ENCODE measurements at places on chromosomes 13 and 19. TPM values are rescaled to one million over a fixed set of nuclear protein-coding genes. Genes with fewer than 3 reads are reported as not detected.

The PEAK3 gene
- total RNA-seq: not detected

The ZIC2 gene
- total RNA-seq: 17.7 TPM

The FUT3 gene
- total RNA-seq: not detected

The RGL3 gene
- total RNA-seq: 2.7 TPM

The ZNF155 gene
- total RNA-seq: 3.2 TPM

The ZNF541 gene
- total RNA-seq: not detected

The ANKRD24 gene
- 0.23 TPM for total RNA-seq

The DOCK6 gene
- 8.6 TPM for total RNA-seq

The RFX2 gene
- total RNA-seq: 9.5 TPM

The SOX1 gene
- not detected for total RNA-seq

The CATSPERD gene
- total RNA-seq: not detected

The NCAN gene
- 0.03 TPM for total RNA-seq

The LENG8 gene
- total RNA-seq: 90.2 TPM

The TGFBR3L gene
- total RNA-seq: 1.7 TPM

The SPTBN4 gene
- total RNA-seq: 0.91 TPM

The VSTM2B gene
- not detected for total RNA-seq

The TMC4 gene
- total RNA-seq: 1.1 TPM

The DIRAS1 gene
- total RNA-seq: 3.5 TPM

The PROSER3 gene
- 38.7 TPM for total RNA-seq

The ZNF568 gene
- total RNA-seq: 1.4 TPM

The CEACAM8 gene
- total RNA-seq: not detected

The ENOX1 gene
- 0.77 TPM for total RNA-seq

The TDRD12 gene
- 0.18 TPM for total RNA-seq

The FXYD1 gene
- total RNA-seq: not detected

The SYCN gene
- total RNA-seq: not detected

The PSG1 gene
- 0.21 TPM for total RNA-seq

The SHISA7 gene
- total RNA-seq: not detected

The HIPK4 gene
- 0.26 TPM for total RNA-seq

The C1QTNF9B gene
- not detected for total RNA-seq

The TNFSF13B gene
- total RNA-seq: not detected

The TMEM272 gene
- not detected for total RNA-seq

The RAVER1 gene
- 30.0 TPM for total RNA-seq

The KLK7 gene
- not detected for total RNA-seq

The ZNF878 gene
- not detected for total RNA-seq

The PPP1R15A gene
- total RNA-seq: 91.5 TPM

The LRRC25 gene
- total RNA-seq: not detected

The YJEFN3 gene
- 1.6 TPM for total RNA-seq

The CEACAM7 gene
- not detected for total RNA-seq

The SKA3 gene
- total RNA-seq: 14.0 TPM

The ZNF581 gene
- total RNA-seq: 41.4 TPM

The CRLF1 gene
- 1.5 TPM for total RNA-seq

The ERFL gene
- 0.38 TPM for total RNA-seq

The LYPD3 gene
- 0.58 TPM for total RNA-seq

The RSPH6A gene
- not detected for total RNA-seq

The CD70 gene
- 23.1 TPM for total RNA-seq

The C2CD4C gene
- total RNA-seq: 0.39 TPM

The C19orf33 gene
- 701 TPM for total RNA-seq

The ZNF528 gene
- total RNA-seq: not detected

The IFNL2 gene
- not detected for total RNA-seq

The SPPL2B gene
- total RNA-seq: 18.1 TPM

The ZIC5 gene
- 4.2 TPM for total RNA-seq

The ZNF442 gene
- total RNA-seq: not detected

The METTL21C gene
- total RNA-seq: not detected

The ZNF726 gene
- 0.77 TPM for total RNA-seq

The SHD gene
- not detected for total RNA-seq

The TEAD2 gene
- 14.1 TPM for total RNA-seq

The IL12RB1 gene
- not detected for total RNA-seq

Measured in A549 treated with DMSO at 1 μM for 4 hours (cell line).